Stimulated activated CD4-positive, alpha-beta T cell treated with anti-CD3 and anti-CD28 coated beads, Interleukin-1b, Interleukin-23, amount 100 ng/mL, for 1 hour (primary cell): ENCODE measurements at places on chromosomes 12 and 14.

DNA sequence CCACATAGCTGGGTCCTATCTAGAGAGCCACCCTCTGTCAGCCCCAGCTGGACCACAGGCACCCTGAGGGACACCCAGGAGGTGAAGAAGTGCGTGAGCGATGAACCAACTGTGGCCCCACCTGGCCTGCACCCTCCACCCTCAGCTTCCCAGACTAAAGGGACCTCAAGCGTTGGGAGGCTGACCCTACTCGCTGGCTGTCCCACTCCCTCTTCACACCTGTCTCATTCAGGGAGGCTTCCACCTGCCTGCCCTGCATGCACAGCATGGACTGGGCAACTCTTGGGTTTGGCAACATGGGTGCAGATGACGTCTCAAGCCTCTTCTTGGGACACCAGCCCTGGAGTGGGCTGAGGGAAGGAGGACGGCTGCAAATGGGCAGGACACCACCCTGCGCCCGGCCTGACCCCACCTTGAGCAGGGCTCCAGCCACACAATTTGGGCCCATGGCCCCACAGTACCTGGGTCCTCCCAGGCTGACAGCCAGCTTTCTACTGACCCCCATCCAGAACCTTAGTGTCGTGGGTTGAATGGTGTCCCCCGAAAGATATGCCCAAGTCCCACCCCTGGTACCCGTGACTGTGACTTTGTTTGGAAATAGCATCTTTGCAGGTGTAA lies 2.1 kb downstream of the TMEM179 start:
- no peak for DNase-seq

- no peak for DNase-seq
Observed at GRCh38 chr12:12520273-12520672, 42.4 kb downstream of the DUSP16 start.

- no peak for DNase-seq
Observed at GRCh38 chr12:68585966-68586365, 24.7 kb upstream of the RAP1B start.

- no peak for DNase-seq
Observed at GRCh38 chr12:127245437-127245836, 1021.5 kb upstream of the TMEM132C start.

GRCh38 chr14:69313176-69313575 lies 53.2 kb downstream of the GALNT16 start:
- DNase-seq = no peak

DNA sequence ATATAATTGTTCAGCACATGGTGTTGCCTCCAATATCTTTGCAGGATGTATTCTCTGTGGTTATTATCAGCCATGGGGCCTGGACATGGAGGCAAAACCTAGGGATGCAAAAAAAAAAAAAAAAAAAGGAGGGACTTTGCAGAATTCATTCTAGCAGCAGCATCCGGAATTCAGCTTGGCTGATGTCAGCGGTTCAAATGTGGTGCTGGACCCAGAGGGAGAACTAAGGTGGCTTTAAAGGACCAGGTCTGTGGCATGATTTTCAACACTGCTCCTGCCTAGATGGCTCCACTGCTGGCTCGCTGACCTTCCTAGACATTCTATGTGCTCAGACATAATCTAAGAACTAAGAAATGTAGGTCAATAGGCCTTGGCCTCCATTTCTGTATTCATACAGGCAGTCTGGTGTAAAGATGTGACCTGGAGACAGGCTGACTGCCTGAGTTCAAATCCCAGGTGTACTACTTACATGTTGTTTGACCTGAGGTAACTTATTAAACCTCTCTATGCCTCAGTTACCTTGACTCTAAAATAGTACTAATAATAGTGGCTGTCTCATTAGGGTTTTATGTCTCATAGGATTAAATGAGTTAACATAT lies 108.6 kb downstream of the PPM1A start:
- no peak for DNase-seq

- no peak for DNase-seq
Observed at GRCh38 chr12:27575762-27576118, 51.7 kb downstream of the PPFIBP1 start.

GRCh38 chr14:105334383-105335230 lies 20.1 kb downstream of the PACS2 start:
- no peak for DNase-seq

DNA sequence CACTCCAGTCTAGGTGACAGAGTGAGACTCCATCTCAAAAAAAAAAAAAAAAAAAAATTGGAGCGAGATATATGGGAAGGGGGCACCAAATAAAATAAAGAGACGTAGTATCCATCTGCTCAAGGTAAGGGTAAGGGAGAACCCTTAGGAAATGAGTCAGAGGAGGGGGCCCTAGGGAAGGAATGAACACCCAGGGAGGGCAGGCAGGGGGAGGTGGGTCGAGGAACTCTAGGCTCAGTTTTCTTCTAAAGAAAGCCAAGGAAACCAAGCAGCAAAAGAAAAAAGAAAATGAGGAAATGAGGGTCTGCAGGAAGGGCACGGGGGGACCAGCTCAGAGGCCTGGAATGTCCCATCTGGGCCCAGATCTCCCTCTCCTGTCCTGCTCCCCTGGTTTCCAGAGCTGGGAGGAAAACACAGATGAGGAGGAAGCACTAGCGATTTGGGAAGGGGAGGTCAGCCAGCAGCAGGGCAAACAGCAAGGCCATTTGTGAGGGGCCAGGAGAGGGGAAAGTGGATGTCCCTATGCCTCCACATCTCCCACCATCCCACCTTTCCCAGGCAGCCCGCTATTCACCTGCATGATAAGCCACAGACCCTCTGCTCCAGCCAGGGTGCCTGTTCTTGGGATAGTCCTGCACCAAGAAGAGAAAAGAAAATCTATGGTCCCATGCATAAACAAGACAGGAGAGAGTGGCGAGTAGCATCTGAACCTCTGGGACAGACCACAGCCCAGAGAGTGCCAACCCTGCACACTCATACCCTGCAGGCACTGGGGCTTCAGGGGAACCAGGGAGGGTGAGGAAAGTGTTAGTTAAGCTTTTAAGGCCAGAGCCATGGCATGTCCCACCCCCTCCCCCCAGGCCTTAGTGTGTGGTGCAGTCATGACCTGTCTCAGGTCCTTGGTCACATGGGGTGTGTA lies 11.9 kb downstream of the SPRYD3 start:
- no peak for DNase-seq
